GF-D8 (cell line): ENCODE measurements at places on chromosomes 12 and 14.

- DNase-seq: no peak
Observed at GRCh38 chr12:123645878-123646277, 12.2 kb downstream of the GTF2H3 start.

- no peak for DNase-seq
Observed at GRCh38 chr14:44979740-44980356, 17.9 kb downstream of the TOGARAM1 start.

- DNase-seq: no peak
Observed at GRCh38 chr12:24113701-24114100, 164.2 kb upstream of the SOX5 start.

DNA sequence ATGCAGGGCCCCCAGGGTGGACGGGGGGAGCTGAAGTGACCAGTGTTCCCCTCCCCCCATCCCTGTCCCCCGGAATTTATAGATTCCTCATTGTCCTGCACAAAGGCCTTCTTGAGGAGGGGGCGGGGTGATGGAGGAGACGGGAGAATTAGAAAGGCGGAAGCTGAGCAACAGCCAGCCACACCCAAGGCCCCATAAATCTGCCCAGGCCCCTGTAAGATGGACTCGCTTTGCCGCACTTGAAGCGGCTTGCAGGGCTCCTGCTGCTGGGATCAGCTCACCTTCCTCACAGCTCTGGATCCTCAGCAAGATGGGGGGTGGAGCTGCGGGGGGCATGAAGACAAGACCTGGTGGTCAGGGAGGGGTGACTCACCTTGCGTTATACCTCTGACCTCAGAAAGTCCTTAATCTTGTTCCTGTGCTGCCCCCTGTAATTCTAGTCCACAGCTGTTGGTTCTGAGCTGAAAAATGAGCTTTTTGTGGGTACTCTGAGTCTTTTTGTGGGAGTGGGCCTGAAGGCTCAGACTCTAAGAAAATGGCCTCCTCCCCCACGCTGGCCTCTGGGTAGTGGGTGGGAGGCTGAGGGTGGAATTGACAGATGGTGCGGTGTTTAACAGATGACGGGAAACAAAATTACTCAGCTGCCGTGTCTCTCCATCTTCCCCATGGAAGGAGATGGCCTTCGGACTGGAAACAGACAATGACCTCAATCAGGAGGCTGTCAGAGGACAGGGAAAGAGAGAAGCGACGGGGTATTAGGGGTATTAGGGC is 15.8 kb upstream of the ANKRD33 start:
- no peak for DNase-seq

DNA sequence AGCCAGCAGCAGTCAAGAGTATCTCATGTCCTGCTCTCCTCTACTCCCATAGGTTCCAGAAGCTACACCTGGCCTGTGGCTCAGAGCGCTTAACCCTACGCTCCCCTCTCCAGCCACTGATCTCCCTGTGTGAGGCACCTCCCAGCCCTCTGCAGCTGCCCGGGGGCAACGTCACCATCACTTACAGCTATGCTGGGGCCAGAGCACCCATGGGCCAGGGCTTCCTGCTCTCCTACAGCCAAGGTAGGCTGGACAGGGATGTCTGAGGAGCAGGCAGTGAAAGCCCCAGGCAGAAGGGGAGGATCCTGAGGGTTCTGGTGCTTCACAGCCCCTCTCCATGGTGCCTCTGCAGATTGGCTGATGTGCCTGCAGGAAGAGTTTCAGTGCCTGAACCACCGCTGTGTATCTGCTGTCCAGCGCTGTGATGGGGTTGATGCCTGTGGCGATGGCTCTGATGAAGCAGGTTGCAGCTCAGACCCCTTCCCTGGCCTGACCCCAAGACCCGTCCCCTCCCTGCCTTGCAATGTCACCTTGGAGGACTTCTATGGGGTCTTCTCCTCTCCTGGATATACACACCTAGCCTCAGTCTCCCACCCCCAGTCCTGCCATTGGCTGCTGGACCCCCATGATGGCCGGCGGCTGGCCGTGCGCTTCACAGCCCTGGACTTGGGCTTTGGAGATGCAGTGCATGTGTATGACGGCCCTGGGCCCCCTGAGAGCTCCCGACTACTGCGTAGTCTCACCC is 3.6 kb downstream of the LRP10 start:
- DNase-seq: no peak

DNA sequence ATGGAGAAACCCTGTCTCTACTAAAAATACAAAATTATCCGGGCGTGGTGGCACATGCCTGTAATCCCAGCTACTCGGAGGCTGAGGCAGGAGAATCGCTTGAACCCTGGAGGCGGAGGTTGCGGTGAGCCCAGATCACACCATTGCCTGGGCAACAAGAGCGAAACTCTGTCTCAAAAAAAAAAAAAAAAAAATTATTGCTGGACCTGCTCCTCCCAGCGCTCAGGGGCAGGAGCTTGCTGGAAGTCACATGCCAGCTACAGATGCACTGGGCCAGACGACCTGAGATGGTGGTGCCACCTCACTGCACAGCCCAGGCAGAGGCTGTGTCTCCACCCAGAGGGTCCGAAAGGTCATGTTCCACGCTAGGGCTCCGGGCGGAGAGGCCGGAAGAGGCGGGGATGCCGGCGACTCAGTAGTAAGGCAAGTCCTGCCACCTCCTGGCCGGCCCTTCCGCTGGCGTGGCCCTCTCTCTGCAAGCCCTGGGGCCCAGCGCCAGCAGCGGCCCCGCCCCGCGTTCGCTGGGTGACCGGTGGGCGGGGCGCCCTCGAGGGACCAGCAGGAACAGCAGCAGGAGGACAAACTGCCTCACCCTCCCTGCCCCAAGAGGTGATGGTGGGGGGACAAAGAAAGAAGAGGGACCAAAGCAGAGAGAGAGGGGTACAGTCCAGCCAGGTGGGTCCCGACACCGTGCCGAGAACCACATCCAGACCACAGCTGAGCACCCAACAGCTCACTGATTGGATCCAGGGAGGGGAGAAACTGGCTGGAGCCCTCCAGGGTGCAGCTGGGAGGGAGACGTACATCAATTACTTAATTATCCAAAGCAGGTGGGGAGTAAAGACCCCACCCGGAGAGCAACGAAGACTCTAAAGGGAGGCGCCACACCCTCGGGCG is 3.6 kb upstream of the RHOF start:
- no peak for DNase-seq

- DNase-seq: no peak
Observed at GRCh38 chr12:114194956-114195355, 211.0 kb downstream of the TBX5 start.

GRCh38 chr12:11707535-11707934 is 58.1 kb downstream of the ETV6 start:
- no peak for DNase-seq

DNA sequence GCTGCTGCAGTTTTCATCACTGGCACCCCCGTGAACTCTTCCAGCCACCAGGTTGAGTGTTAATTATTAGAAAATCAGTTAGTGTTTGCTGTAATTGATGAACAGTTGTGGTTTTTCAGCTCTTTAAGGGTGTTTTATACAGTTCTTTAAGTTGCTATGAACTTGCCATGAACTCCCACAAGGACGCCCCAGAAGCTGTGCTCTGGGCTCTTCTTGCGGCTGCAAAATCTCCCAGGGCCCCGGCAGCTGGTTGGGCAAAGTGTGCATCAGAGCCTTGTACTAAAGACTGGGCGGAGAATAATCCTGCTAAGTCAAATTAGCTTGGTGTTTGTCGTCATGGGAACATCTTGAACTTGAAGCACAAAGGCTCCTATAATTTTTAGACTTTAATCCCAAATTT is 82.2 kb downstream of the EML1 start:
- DNase-seq: no peak

DNA sequence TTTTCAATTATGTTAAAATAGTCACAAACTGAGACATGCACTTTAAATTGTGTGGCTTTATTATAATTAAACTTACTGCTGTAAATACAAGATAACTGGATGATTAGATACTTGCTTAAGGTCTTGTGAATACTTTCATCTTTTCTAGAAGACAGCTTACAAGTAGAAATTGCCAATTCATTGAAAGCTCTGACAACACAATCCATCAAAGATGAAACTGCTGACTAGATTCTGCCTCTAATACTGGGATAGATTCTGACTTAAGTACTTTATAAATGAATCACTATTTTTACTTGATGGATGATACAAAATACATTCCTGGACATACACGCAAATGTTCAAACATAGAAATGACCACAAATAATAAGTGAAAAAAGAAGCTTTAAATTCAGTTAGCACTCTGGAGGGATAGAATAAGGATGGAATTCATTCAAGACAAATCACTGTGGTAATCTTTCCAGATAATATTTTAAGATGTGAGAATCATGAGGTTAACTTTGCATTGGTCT is 876.8 kb downstream of the RPS29 start:
- DNase-seq: no peak

GRCh38 chr14:92958373-92959188 is 35.6 kb downstream of the CHGA start:
- DNase-seq: no peak

- DNase-seq: no peak
Observed at GRCh38 chr12:112838731-112839130, 47.2 kb downstream of the RPH3A start.

GRCh38 chr12:19085090-19085489 is 44.4 kb upstream of the PLEKHA5 start:
- no peak for DNase-seq

GRCh38 chr14:93025055-93025454 is 90.7 kb downstream of the ITPK1 start:
- DNase-seq: no peak

DNA sequence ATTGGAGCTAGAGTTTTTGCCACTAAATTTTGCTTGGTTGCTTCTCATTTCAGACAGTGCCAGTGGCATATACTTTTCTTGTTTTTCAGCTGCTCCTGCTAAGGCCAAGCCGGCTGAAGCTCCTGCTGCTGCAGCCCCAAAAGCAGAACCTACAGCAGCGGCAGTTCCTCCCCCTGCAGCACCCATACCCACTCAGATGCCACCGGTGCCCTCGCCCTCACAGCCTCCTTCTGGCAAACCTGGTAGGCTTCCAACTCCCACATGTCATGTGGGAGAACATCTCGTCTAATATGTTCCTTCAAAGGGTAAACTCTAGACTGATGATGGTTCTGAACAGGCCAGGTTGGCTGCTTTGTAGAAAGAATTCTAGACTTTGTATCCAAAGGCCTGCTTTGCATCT is 11.0 kb downstream of the DLST start:
- no peak for DNase-seq

DNA sequence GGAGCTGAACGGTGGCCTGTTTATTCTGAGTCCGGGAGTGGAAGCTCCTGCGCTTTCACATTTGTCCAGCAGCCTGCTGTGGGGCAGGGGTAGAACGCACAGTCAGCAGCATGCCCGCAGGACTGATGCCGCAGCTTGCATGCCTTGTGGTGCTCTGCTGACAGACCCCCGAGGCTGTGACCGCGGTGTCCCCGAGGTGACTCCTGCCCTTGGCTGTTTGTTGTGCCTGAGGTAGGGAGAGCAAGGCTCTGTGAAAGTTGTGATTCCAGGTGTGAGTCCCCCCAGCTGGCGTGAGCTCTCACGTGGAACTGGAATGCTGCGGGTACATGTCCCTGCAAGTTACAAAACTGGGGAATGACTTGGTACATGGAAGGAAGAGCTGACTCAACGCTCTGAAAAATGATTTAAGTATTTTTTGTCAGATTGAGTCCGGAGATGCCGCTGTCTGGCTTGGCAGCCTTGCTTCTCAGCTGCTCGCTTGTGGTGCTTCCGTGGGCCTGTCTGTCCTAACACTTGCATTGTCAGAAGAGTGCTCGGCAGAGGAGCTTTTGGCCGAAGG is 18.1 kb downstream of the MLXIP start:
- DNase-seq: no peak

- DNase-seq: no peak
Observed at GRCh38 chr14:24870949-24871701, 178.8 kb downstream of the STXBP6 start.

DNA sequence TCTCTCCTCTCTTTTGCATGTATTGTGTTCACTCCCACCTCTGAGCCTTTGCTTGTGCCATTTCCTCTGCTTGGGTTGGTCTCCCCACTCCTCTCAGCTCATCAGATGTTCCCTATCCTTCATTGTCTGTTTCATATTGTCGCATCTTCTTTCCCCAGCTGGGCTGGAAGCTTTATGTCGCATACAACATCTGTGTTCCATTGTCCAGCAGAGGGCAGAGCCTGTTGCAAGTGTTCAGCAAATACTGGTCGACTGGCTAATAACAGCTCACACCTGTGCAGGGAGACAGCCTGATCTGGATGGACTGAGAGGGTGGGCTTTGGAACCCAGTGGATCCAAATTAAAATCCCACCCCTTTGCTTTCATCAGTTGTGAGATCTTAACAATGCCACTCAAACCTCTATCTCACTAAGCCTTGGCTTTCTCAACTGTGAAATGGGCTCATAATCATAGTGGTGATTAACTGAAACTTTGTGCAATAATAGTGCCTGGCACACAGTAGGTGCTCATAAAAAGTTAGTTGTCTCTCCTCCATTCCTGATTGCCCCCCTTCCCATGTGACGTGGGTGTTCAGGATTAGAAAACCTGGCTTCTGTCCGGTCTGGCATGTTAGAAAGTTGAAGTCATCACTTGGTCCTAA is 75.8 kb downstream of the RIN3 start:
- DNase-seq: no peak

DNA sequence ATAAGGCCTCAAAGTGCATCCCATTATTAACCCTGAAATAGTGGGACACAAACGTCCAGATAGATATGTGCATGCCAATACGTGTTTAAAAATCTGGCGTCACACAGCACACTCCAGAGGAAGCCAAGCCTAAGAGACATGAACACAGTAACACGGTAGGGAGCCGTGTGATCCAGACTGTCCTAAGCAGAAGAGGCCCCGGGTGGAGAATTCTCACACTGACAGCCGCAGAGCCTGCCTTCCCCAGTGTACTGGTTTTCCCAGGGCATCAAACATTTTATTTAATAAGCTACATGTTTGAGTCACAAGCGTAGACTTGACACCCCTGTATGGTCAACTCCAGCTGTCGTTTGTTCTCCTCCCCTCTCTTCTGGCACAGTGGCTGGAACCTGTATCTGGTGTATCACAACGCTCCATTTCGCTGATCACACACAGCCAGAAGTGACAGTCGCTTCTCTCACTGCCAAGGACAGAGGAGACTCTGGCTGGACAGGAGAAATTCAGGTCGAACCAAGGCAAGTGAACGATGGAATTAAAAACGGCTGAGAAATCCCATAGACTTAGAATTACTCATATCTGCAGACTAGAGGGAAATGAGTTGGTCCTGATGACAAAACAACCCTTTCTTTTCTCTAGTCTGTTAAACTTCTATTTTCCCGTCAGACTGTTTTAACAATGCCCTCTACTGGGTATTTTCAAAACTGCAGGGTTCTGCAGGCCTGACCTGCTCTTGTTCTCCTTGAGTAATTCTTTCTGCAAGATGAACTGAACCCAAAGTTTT is 359.9 kb downstream of the RGS6 start:
- no peak for DNase-seq

- no peak for DNase-seq
Observed at GRCh38 chr12:76871082-76871481, 7.7 kb downstream of the CSRP2 start.

GRCh38 chr12:59168647-59169046 is 248.3 kb upstream of the LRIG3 start:
- no peak for DNase-seq
